ENCODE measurements at places on chromosomes 7 and 10.

- DNase-seq: no peak
Measured at GRCh38 chr7:143381427-143382125, 431 bp downstream of the ZYX start.

- peak; percentile 47 for DNase-seq
Measured at GRCh38 chr7:130894146-130894908, 160.3 kb upstream of the KLF14 start.

DNA sequence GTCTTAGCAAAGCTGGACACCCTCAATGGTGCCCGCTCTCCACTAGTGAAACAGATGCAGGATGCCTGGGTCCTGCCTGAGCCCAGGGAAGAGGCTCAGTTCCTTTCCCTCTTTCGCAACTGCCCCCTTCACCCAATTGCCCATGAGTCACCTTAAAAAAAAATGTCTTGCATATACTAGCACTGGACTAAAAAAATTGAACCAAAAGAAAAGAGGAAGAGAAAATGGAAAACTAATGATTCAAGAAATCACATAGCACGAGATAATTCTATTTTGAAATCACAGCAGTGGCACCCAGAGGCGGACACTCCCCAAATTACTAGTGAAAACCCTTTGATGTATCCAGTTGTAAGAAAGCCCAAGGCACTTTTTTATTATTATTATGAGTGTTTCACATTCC lies 972.5 kb downstream of the LRMDA start:
- DNase-seq: no peak

DNA sequence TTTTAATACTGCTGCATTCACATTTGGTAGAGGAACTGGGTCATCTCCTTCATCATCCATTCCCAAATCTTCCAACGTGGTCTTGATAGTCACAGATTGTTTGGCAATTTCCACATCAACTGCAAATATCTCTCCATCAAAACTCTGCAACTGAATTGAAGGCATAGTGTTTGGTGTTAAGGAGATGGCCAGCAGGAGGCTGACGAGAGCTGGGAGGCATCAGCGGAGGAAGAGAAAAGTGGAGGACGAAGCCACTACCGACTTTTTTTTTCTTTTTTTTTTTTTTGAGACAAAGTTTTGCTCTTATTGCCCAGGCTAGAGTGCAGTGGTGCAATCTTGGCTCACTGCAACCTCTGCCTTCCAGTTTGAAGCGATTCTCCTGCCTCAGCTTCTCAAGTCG lies 205.0 kb upstream of the KCTD7 start:
- no peak for DNase-seq

GRCh38 chr10:788796-789748 lies 99.6 kb upstream of the DIP2C start:
- DNase-seq: no peak

DNA sequence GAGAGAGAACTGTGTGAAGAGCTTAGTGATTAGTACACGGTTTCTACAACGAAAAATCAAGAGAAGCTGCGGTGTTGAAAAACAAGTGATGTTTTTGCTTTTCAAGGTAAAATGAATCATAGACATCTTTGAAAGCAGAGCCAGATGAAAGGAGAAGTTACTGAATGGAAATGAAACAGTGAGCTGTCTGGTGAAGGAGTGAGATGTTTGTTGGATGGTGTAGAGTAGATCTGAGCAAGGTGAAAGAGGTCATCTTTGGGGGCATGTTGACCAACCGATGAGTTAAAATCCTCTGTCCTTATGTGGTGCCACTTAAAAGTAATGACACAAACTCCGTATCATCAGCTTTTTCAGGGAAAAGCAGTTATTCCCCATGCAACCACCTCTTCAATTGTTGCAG lies 177.4 kb downstream of the CDCA7L start:
- DNase-seq: no peak

DNA sequence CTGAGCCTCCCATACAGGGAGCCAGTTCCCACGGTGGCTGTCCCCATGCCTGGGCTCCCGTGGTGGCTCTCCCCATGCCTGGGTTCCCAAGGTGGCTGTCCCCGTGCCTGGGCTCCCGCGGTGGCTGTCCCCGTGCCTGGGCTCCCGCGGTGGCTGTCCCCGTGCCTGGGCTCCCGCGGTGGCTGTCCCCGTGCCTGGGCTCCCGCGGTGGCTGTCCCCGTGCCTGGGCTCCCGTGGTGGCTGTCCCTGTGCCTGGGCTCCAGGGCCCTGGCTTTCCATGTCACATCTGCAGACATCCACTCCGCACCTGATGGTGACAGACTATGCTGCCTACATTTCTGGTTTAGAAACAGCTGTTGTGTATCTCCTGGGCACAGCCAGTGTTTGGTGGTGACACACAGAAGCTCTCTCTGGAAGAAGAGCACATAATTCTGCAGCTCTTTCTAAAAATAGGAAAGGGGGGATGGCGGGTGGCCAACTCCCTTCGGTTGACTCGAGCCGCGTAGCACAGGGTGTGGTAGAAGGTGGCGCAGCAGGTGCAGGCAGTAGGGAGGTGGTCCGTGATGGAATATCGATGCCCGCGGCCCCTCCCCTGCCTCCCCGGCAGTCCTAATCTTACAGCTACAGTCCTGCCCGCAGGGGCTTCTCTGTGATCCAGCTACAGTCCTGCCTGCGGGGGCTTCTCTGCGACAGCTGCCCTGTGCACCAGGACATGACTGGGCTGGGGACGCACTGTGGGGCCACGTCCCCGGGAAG lies 251.2 kb downstream of the DNAJB6 start:
- no peak for DNase-seq

- no peak for DNase-seq
Measured at GRCh38 chr10:98536551-98536950, 89.8 kb upstream of the HPS1 start.

GRCh38 chr10:86225103-86225782 lies 141.4 kb downstream of the GRID1 start:
- DNase-seq: peak; percentile 95

DNA sequence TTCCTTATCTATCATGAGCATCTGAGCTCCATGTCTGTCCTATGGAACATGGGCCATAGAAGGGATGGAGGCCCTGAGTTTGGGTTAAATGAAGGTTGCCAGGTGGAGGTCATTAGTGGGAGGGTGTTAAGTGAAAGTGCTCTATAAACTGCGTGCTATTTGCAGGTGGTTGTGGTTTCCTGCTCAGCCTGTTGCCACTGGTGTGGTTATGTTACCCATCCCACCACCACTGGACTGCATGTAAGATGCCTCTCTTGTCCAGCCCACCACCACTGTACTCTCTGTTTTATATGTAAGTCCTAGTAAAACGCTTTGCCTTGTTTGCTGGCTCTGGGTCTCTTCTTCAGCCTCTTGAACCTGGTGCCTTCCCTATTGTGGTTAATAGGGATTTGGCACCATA lies 711.2 kb downstream of the SORCS3 start:
- DNase-seq: no peak

GRCh38 chr7:103388469-103389140 lies 41.2 kb downstream of the PSMC2 start:
- no peak for DNase-seq

DNA sequence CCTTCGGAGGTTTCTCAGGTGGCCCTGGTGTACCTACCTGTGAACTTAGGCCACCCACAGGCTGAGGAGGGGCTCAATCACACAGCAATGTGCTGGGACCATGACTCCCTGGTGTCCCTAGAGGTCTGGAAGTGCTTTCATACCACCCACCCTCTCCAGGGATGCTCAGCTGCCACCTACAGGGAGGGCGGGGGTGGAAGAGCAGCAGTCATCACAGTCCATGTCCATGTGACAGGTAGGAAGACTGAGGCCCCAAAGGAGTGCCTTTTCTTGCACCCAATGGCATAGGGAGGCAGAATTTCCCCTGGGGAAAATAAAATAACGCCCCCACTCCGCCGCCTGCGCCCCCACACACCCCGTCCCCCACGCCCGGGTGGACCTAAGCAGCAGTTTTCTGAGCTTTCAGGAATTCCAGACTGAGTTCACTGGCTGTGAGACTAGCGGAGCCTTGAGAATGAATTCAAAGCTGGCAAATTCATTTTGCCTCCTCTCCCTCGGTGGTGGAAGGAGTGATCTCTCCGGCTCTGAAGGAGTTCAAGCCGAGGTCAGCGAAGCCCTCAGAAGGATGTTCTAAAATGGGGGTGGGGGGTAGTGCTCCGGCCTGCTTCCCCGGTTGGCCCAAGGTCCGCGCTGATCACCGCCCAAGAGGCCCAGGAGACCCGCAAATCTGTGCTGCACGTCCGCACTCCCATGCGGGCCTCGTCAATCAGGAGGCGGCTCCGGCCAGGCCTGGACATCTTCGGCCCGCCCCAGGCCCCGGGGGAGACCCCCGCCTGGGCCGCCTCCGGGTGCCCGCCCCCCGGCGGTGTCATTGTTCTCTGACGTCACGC lies 2.1 kb upstream of the ZMIZ1 start:
- peak; percentile 54 for DNase-seq

DNA sequence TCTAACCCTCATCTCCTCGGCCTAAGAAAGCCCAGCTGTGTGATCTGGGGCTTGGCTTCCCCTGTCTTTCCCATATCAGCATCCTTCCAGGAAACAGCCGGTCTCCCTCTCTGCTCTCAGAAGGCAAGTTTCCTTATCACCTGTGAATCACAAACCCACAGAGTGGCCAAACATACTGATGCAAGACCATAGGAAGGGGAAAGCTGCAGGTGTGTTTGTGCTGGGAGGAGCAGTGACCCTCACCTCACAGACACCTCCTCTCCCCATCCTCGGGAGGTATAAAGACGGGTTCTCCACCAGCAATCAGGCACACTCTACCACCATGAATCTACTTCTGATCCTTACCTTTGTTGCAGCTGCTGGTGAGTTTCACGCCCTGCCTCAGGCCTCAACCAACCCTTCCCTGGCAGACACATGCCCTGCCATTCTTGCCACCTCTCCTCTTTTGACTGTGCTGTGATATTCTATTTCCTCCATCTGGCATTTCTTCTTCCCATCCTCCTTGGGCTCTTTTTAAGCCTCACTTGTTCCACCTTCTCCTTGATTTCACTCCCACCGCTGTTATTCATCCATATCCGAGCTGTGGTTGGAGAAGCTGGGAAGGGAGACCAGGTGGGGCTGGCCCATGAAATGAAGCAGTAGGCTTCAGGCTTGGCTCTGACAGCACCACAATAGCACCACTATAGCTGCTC lies at the start of gene PRSS2:
PRSS2 (plus strand) TSS at position 310 of the 692 bp plus-strand sequence; CDS start at position 323, 13 bp downstream.
- DNase-seq: no peak

DNA sequence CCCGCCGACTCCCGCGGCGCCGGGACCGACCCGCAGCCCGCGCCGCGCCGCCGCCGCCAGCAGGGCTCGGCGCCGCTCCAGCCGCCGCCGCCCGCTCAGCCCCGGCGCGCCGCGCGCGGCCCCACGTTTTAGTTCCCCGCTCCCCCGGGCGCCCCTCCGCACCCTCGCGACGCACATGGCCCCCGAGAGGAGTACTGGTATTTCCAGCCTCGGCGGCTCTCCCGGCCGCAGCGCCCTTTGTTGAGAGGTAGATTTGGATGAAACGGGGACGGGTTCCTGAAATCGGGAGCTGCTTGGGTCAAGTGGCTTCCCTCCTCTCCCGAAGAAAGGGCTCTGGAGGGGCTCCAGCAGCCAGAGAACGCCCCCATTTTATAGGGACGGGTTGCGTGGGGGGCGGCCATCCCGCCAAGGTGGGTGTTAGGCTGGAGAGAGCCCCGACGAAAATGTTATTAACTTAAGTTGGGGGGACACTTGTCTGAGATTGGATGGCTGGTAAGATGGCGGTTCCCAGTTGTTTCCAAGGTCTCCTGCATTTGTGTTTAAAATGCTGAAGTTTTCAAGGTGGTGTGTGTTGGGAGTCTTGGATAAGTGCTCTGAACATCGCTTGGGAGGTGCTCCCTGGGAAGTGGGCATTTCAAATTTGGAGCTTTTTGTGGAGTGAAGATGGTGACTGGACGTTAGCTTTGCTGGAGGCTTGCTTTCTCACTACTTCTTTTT lies 1.2 kb downstream of the BMI1 start:
- no peak for DNase-seq

GRCh38 chr10:34789966-34790506 lies 25.1 kb downstream of the PARD3 start:
- DNase-seq: no peak

DNA sequence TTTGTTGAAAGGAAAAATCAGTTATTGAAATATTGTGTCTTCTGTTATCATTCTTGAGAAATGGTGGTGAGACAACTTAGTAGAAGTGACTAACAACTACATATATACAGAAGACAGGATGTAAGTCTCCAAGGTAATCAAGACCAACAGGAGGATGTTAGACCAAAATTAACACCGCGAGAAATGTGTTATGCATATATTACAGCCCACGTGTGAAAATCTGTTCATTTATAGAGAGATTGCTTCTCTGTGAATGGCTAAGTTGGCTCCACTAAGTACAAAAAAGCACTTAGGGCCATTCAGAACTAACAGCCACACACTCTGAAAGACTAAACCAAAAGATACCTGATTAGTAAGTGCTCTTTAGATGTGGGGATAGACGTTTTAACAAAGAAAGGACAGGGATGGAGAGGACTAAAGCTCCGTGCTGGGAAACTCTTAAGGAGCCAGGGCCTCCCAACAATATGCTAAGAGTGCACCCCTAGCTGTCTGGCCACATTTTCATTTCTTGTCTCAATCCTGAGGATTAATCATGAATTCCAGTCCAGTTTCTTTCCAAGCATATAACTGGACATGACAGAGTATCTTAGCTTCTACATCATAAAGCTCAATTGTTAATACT lies 26.5 kb downstream of the HDAC9 start:
- no peak for DNase-seq

GRCh38 chr7:150567871-150568301 lies 696 bp downstream of the GIMAP4 start:
- no peak for DNase-seq

Measured in H54 (cell line).